ENCODE measurements at places on chromosomes 3 and 15.
A peak's percentile ranks its signal among the peaks of the same experiment; 100 is the strongest.

- DNase-seq = no peak
Measured at GRCh38 chr3:61358364-61358763, 107.1 kb upstream of the FHIT start.

DNA sequence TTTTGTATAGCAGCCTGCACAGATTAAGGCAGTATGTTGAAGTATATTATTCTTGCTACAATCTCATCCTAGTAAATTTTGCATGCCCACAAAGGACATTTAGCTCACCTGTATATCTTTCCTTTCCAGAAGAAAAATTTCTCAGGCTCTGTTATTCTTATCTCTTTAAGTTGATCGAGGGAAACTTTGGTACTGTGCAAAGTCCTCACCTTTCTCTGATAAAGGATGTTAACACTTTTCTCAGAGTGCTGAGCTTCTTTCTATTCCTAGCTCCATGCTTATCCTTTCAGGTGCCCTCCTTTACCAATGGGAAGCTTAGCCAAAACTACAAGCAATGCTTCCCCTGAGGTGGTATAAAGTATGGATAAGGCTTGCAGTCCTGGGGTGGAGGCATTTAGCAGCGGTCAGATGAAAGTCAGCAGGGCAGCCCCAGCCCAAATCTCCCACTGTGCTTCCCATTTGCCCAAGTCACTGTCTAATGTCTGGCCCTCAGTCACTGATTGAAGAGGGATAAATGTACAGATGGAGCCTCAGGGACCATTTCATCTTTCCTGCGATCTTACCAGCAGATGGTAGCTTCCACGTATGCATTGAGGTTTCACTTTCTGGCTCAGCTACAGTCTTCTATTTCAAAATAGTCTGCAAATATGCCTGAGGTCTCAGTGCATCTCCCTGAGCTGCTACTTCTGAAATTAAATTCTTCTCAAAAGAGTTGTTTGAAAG is 127.8 kb upstream of the P2RY1 start:
- peak; percentile 26 for DNase-seq

DNA sequence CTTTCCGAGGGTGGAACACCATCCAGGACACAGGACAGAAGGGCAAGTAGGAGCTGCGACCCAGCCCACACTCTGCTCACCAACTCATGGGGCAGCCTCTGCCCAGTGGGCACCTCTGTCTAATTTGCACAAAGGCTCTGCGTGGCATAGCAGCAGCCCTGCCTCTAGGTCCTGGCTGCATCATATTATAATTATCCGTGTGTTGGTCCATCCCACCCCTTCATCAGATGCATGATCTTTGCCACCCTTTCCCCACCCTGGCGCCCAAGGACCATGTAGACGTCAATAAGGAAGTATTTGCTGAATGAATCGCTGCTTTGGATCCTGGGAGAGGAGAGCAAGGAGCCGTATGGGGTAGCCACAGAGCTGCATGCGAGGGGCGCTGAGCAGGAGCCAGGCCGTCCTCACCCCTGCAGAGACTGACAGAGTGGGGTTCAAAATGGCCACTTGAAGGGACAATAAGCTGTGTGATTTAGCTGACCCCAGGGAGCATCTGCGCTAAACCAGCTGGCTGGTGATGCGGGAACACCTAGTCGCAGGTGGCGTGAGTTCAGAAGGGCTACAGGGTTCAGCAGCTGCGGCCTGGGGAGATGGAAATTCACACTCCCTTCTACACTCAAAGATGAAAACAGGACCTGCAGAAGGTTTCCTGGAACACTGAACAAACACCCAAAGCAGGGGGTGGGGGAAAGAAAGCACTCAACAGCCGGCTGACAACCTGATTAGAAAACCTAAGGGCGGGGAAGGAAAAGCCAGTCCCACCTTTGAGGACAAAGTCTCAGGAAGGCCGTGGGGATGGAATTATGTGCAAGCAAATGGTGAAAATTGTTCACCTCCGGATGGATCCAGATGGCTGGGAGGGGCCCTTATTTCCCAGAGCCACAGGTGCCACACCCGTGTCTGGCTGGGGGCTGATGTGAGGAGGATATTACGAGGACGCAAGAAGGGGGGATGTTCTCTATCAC is 6.4 kb downstream of the MGLL start:
- DNase-seq = no peak

GRCh38 chr3:127410678-127411077 is 122.8 kb upstream of the PRR20G start:
- DNase-seq = no peak

GRCh38 chr3:48429960-48430707 is at the start of gene PLXNB1:
TSS of gene PLXNB1 (minus strand) at chr3:48430086. CDS start at chr3:48424611, 5,475 bp downstream.
- peak; percentile 73 for DNase-seq

Data from T47D (cell line).